ENCODE measurements at places on chromosomes 3 and 15. TPM values are rescaled to one million over a fixed set of nuclear protein-coding genes. Genes with fewer than 3 reads are reported as not detected.

DNA sequence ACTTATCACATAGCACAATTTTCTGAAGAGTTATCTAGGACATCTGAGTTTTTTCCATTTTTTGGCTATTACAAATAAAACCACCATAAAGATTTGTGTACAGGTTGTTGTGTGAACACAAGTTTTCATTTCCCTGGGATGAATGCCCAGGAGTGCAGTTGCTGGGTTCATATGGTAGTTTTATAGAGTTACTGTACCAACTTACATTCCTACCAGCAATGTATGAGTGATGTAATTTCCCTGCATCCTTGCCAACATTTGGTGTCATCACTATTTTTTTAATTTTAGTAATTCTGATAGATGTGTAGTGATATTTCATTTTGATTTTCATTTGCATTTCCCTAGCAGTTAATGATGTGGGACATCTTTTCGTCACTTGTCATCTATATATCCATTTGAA, 20.5 kb downstream of the FILIP1L start:
- no peak for DNase-seq

GRCh38 chr15:89893027-89893426, 767 bp downstream of the AP3S2 start:
- DNase-seq = no peak

The ZNF662 gene
- 16.7 TPM for total RNA-seq

The CDC25A gene
- 4.5 TPM for total RNA-seq

- DNase-seq = no peak
Observed at GRCh38 chr3:53080612-53081205, 34.8 kb upstream of the SFMBT1 start.

- no peak for DNase-seq
Observed at GRCh38 chr15:89514596-89515406, 18.4 kb upstream of the RHCG start.

GRCh38 chr15:60362321-60363086, 35.3 kb downstream of the ANXA2 start:
- DNase-seq = no peak

- no peak for DNase-seq
Observed at GRCh38 chr3:54917174-54917573, 10.7 kb downstream of the LRTM1 start.

The GPR149 gene
- 7.7 TPM for total RNA-seq

Data from frontal cortex (tissue), 4 donors.